ENCODE measurements at places on chromosomes 5 and 9.

DNA sequence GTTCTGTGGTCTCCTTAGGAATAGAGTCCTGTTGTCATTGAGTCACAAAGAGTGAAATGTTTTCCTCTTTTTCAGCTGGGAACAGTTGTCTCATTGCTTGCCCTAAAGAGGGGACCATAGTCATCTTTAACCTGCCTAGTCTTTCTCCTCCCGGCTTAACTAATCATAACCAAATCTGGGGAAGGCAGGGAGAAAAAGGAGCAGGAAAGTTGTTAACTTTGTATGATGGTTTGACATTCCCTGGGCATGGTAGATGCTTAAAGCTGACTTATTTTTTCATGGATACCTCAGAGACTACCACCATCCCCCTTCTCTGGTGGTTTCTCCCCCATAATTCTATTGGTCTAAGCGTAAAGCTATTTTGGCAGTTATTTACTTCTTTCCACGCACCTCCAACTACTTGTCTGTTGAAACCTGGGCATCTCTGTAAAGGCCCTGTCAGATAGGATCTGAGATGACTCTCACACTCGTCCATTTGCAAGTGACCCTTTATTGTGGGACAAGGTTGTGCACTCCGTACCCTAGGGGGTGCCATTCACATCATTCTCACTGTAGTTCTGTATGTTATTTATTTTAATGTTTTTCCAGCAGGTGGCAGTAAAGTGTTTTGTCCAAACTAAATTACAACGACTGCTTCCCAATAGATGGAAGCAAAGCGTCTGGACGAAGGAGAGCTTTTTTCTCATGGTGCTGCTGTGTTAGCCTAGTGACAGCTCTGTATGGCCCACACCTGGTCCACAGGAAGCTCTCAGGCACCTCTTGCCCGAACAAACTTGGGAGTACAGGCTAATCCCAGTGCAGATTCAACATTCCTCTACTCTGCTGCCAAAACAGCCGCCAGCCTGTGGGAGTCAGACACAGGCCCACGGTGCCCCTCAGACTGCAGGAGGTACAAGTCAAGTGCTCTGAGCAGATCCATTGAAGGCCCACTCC, 3.0 kb upstream of the FAM13B start:
- DNase-seq, result peak; percentile 50

DNA sequence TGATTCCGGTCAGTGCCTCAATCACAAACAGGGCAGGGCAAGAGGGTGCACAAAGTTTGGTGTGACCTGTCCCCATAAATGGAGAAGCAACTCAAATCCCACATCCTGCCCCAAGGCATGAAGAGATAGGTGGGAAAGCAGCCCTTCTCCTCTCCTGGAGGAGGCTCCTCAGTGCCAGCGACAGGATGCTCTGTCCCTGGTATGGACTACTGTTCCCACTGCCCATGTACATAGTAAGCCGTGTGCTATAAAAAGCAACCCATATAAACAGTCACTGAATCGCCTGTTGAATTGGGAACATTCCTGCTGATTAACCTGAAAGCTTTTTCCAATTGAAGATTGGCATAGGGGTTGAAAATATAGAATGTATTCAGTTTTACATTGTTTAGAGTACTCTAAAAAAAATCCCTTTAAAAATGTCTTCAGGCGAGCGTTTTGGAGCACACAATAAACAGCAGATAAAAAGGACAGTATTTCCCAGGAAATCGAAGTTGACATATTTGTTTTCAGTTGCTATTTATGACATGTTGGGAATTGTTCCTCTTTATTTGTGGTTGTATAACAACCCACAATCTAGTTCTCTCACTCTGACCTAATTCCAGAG, 513.9 kb downstream of the DIRAS2 start:
- DNase-seq, result no peak

DNA sequence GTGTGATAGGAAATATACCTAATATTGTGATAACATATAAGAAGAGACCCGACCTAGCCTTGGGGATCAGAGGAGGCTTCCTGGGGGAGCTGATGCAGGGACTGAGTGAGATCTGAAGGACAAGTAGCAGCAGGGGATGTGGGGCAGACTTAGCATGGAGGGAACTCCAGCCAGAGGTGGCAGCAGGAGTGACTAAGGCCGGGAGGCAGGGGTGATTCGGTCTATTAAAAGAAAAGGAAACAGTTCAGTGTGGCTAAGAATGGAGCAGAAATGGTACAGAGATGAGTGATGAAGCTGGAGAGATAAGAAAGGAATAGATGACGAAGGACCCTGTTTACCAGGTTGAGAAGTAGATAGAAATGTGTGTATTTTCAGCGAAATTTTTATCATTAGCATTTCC, 408.8 kb downstream of the ENC1 start:
- no peak for DNase-seq

DNA sequence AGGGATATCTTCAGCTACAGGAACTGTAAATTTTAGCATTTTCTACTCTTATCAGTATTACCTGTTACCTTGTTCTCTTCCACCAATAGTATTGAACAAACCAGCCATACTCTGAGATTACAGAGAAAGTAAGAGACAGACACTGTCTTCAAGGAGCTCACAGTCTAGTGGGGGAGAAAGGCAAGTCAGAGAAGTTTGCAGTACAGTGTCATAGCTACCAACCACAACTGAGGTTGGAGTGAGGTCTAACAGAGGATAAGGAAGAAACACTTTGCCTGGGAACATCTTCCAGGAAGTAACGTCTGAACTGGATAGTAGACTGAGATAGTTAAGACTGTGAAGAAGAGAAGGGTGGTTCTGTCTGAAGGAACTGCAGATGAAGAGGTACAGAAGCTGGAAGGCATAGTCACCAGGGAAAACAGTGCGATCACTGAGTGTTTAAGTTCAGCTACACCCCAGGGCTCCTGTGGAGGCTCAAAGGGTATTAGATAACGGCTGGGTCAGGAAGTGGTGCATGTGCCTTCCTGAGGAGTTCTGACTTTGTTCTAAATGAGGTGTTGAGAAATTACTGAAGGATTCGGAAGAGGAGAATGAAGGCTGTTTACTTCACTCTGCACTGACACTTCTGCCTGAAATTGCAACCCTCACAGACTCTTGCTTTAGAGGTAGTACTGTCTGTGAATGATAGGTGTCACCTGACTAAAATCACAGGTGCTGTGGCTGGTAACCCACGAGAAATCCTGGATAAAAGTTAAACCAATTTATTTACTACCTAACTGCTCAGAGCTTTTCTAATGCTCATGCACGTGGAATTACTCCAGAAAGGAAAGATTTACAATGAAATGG, 841.6 kb downstream of the MAT2B start:
- no peak for DNase-seq

- DNase-seq, result no peak
These were observed 142.9 kb downstream of the DMAC1 start for GRCh38 chr9:7656636-7657035.

DNA sequence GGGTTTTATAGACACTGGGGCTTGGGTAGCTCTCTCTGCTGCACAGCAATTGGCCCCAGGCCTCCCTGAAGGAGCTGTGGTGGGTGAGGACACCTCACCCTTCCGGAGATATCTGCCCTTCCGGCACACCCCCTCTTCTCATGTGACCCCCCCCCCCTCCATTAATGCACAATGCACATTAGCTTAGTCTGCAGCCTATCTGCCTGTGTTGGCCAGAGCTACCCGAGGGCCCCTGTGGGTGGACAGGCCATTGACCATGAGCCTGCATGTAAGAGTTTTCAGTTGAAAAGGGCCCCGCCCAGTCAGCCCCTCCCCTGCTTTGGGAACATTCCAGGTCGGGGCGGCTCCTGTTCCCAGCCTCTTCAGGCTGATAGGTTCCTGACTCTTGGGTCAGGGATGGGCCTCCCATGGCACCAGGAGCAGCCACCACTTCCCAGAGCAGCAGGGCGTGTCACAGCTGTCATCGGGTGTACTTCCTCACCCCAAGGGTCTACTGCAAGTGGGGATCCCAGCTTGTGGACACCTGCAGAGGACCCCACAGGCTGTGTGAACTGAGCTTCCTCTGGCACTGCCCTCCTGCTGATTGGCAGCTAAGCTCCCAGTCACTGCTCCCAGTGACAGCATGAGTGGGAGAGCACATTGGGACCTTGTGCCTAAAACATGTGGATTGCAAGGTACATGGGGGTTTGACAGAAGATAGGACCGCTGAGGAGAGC, 17.8 kb downstream of the PHF2 start:
- no peak for DNase-seq

DNA sequence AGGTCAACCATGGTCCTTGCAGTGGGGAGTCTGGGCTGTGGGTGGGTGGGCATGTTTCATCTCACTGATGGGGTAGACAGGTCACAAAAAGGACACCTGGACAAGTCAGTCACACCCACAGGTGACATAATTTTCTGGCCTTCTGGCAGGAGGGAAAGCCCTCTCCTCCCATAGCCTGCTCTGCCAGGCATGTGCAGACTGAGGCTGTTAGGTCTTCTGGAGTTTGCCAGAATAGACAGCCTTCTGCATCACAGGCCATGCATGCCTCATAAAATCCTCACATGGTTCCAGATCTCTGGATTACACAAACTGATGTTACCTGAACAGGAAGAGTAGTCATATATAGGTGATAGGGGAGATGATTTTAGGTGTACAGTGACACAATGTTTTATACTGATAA, 49.1 kb downstream of the ARHGAP26 start:
- DNase-seq, result no peak

DNA sequence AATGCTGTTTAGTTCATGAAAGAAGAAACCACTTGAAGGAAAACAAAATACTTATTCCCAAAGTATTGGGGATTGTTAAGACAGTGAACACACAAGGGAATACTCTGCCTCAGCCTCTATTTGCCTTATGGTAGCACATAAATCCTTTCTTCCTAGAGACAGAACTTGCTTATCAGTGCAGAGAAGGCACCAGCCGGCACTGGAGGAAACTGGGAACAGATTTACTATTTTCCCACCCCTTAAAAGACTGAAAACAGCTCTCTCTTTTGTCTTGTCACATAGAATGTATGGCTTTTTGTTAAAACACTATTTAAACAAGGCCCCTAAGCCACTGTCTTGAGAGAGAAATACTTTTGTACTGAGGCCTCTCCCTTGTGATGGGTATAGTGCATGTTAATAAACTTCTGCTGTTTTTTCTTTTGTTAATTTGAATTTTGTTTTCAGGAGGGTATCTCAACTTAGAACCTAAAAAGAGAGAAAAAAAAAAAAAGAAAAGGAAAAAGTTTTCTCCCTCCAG, 40.7 kb upstream of the EDIL3 start:
- no peak for DNase-seq

- DNase-seq, result no peak
These were observed 66.5 kb downstream of the MSX2 start for GRCh38 chr5:174790906-174791305.

DNA sequence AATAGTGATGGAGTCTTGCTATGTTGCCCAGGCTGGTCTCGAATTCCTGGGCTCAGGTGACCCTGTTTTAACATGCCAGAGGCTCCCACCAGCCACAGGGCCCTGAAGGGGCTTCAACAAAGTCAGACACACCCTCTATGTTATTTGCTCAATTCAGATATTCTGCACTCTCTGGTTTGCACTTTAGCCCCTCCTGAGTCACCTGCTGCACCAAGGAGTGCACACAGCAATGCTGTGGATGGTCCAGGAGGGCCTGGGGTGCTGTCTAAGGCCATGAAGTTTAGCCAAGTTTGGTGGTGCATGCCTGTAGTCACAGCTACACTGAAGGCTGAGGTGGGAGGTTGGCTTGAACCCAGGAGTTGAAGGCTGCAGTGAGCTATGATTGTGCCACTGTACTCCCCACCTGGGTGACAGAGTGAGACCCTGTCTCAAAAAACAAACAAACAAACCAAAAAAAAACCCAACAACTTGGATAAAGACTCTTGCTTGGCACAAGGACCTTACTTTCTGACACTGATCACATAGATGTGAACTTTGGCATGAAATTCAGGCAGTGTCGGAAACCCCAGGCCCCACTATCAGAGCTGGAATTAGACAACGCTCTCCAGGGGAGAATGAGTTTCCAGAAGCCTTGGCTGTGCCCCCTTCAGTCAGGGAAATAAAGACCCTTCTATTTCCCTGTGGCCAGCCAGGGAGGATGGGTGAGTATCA, 39.7 kb upstream of the CDKN2AIPNL start:
- no peak for DNase-seq

GRCh38 chr5:150167908-150168307, 1.3 kb downstream of the CDX1 start:
- DNase-seq, result no peak

DNA sequence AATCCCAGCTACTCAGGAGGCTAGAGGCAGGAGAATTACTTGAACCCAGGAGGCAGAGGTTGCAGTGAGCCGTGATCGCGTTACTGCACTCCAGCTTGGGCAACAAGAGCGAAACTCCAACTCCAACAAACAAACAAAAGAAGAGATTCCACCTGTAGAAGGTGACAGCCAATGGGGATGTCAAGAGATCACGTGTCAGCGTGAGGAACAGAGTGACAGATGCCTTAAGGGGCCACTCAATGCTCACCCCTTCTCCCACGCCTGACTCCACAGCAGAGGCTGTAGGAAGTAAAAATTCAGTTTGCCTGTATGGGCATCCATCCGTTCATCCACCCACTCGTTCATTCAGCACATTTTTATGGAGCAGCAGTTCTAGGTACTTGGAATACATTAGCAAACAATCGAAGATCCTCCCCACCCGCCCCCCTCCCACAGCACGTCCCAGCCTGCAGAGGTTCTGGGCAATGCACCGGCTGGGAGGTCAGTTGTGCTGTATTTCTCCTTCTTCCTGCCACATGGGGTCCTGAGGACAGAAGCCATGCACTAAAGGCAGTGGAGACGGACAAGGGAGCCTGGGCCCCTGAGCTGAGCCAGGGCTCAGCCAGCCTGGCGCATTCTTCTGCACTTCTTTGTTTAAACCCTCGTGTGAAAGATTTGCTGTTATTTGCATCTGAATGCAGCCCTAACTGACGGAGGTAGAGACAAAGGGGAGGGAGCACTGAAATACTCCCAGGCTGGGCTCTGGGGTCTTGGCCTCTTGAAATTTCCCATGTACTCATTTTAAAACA, 11.3 kb upstream of the RNF130 start:
- DNase-seq, result no peak

GRCh38 chr9:94993160-94993820, 266.8 kb downstream of the AOPEP start:
- no peak for DNase-seq

DNA sequence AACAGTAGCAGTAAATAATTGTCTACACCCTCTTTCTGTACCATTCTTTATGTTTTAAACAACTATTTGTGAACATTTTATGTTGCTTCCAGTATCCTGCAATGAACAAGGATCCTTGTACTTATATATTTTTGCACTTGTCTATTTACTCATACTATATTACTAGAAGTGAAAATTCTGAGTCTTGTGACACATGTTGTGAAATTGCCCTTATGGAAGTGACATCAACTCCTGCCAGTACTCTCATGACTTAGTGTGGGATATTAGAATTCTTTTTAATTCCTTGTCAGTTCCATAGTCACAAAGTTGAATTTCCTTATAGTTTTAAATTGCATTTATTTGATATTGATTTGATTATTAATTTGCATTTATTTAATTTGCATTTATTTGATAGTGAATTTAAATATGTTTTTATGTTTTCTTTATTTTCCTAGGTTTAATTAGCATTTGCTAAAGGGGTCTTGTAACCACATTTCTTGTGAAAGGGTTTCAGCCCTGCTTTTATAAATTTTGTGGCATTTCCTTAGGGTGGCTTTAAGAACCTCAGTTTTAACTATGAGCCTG, 27.7 kb downstream of the PARP8 start:
- DNase-seq, result no peak

GRCh38 chr9:82882748-82883147, 180.2 kb downstream of the RASEF start:
- no peak for DNase-seq

Measured in activated T-cell treated with anti-CD3 and anti-CD28 coated beads, Interleukin-2, amount 50 U/mL, for 1 hour (primary cell).